ENCODE measurements at places on chromosomes 2 and 18. TPM values are rescaled to one million over a fixed set of nuclear protein-coding genes. Genes with fewer than 3 reads are reported as not detected.

The TRIM54 gene
- polyA plus RNA-seq: 324 TPM

The AQP12B gene
- not detected for polyA plus RNA-seq

The IL36RN gene
- polyA plus RNA-seq: not detected

The GDF7 gene
- polyA plus RNA-seq: 0.22 TPM

The SERPINB10 gene
- polyA plus RNA-seq: not detected

- H3K27me3 ChIP-seq: peaks cover 18% of the 10 kb centered on the region
- no peak for DNase-seq
- no peak overlapping the region for H3K4me3 ChIP-seq
- no peak overlapping the region for H3K27ac ChIP-seq
- H3K36me3 ChIP-seq: no peaks in the 10 kb centered on the region
These were observed 45.4 kb upstream of the SNTG2 start for GRCh38 chr2:905091-905832.

DNA sequence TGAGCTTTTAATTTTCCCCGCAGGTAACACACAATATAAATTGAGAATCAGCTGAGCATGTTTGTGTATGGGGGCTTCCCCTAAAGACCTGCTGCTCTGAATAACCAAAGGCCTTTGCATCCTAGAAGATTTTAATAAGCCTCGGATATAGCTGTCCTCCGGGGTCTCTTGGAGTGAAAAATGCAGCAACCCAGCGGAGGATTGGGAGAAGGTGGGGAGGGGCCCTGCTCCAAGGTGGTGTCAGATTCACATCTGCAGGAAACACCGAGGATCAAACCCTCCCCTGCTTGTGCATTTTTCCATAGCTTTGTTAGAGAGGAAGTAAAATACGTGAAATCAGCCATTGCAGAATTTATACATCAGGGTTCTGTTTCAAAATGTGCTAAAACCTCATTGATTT, 63.0 kb upstream of the OTOF start:
- H3K27me3 ChIP-seq: peaks cover 17% of the 10 kb centered on the region
- H3K4me3 ChIP-seq: no peak overlapping the region
- no peaks in the 10 kb centered on the region for H3K36me3 ChIP-seq
- no peak overlapping the region for H3K27ac ChIP-seq
- no peaks in the 10 kb centered on the region for H3K4me1 ChIP-seq
- DNase-seq: no peak

- H3K27ac ChIP-seq: no peak overlapping the region
- H3K27me3 ChIP-seq: peaks cover 5% of the 10 kb centered on the region
These were observed 114.6 kb upstream of the TEX51 start for GRCh38 chr2:126784045-126784444.

GRCh38 chr2:136069773-136070172, 48.2 kb downstream of the CXCR4 start:
- no peak overlapping the region for H3K27ac ChIP-seq
- no peak overlapping the region for H3K4me3 ChIP-seq
- H3K36me3 ChIP-seq: no peaks in the 10 kb centered on the region
- no peaks in the 10 kb centered on the region for H3K4me1 ChIP-seq

GRCh38 chr18:6236258-6236657, 178.5 kb downstream of the L3MBTL4 start:
- H3K4me3 ChIP-seq: no peak overlapping the region
- H3K36me3 ChIP-seq: no peaks in the 10 kb centered on the region
- H3K4me1 ChIP-seq: no peaks in the 10 kb centered on the region
- H3K27me3 ChIP-seq: no peaks in the 10 kb centered on the region

GRCh38 chr2:37632310-37632709, 39.1 kb downstream of the CDC42EP3 start:
- H3K36me3 ChIP-seq: no peaks in the 10 kb centered on the region
- no peak overlapping the region for H3K27ac ChIP-seq
- no peak for DNase-seq
- H3K27me3 ChIP-seq: no peaks in the 10 kb centered on the region
- no peak overlapping the region for H3K4me3 ChIP-seq
- no peaks in the 10 kb centered on the region for H3K4me1 ChIP-seq

GRCh38 chr2:99648178-99648844, 158.5 kb upstream of the REV1 start:
- DNase-seq: peak; percentile 37
- H3K4me1 ChIP-seq: peaks cover 17% of the 10 kb centered on the region
- peak overlapping the region; percentile 58 for H3K27ac ChIP-seq
- no peak overlapping the region for H3K4me3 ChIP-seq
- no peaks in the 10 kb centered on the region for H3K27me3 ChIP-seq
- no peaks in the 10 kb centered on the region for H3K36me3 ChIP-seq
